Fibroblast of the aortic adventitia (primary cell): ENCODE measurements at places on chromosomes 6 and 20.
A peak's percentile ranks its signal among the peaks of the same experiment; 100 is the strongest.

DNA sequence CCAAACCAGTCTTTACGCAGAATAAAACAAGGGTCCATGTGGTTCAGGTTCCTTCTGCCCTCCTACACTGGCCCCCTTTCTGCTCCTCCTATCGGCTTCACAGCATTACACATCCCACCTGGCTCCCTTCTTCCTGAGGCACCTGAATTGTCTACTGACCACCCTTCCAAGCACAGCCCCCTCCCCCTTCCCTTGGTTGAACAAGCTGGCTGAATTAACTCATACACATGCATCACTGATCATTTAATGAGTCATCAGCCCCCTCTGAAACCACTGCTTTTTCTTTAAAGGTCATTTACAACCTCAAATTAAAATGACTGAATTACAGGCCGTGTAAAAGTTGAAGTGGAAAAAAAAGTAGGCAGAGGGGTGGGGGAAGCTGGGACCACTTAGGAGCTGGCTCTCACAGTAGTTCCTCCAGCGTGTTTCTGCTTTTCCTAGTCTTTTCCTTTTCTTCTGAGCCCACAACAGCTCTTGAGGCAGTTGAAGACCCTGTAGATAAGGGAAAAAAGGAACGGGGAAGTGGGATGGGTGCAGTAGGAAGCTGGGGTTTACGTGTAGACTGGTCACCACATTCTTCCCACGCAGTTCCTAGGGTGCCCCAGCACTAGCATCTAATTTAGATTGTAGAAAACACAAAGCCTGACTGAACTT, 67.6 kb downstream of the FYN start:
- DNase-seq: peak; percentile 64

DNA sequence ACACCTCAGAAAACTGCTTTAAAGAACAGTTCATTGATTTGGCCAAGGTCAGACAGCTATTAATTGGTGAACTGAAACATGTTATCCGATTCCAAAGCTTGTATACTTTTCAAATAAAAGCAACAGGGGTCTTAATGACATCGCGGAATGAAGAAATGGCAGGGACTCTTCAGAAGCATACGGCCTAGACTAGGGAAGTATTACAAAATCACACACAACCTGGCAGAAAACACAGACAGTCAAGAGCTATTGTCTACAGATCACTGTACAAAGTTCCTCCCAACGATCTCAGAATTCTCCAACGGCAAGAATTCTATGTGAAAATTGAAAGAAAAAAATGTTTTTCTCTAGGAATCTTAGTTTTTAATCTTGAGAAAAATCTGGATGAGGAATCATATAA, 105.5 kb downstream of the PTPRK start:
- peak; percentile 14 for DNase-seq

- peak; percentile 35 for DNase-seq
Measured at GRCh38 chr6:74057326-74057725, 361.3 kb downstream of the CD109 start.

DNA sequence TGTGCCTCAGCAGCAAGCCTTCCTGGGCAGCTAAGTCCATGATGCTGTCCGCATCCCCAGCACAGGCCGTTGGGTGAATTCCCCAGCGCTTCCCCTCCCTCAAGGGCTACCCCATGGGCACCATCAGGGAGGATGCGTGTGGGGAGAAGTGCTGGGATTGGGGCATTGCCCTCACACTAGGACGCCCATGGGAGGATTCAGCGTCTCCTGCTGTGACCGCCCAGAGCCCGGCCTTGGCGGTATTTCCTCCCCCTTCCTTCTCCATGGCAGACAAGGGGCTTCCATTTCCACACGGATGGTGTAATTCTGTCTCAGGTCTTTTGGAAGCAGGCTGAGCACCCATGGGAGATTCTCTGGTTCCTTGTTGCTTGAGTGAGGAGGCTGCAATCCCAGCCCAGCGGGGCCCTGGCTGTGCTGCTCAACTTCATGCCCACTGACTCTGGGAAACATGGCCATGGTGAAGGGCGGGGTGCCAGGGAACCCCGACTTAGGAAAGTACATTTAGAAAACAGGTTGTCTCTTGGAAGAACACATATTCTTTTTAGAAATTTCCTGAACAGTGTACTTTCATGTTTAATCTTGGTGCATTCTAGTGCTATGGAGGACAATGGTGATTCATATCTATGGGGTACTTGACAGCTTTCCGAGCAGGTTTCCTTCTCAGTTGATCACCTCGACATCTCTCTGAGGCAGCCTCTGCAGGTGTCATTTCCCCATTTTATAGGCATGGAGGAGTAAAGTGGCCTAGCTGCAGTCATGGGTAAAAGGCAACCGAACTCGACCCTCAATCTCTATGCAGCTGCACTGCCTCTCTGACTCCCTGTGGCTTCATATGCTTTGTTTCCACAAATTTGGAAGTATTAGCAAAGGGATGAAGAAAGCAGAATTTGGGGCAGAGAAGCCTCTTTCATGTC, 178.2 kb upstream of the CST7 start:
- DNase-seq: no peak

GRCh38 chr20:14928083-14928482, 590.7 kb upstream of the FLRT3 start:
- DNase-seq: no peak

GRCh38 chr6:100881707-100882040, 545 bp upstream of the ASCC3 start:
- peak; percentile 36 for DNase-seq

- peak; percentile 29 for DNase-seq
Measured at GRCh38 chr6:135346747-135347146, 150.8 kb downstream of the AHI1 start.

DNA sequence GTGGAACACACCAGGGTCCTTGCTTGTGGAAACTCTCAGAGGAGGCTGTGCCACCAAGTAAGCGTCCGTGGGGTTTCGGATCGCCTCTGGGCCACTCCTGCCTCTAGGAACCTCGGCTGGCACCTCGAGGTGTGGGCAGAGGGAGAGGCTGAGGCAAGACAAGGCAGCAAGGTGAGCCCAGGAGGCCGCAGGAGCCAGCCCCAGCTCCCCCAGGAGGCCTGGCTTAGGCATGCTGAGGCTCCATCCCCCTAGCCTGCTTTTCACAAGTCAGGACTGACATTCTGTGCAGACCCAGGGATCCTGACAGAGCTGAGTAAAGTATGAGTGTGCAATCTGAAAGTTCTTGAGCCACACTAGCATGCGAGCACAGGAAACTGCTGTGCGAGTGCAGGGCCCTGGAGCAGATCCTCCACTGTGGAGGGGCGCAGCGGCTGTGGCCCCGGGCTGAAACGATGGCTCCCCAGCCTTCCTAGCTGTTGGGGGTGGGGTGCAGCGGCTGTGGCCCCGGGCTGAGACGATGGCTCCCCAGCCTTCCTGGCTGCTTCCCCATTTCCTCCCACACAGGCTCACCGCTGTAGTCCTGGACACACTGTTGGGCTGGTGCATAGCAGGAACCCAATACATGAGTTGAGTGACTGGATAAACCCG, 75.2 kb upstream of the CD93 start:
- no peak for DNase-seq

DNA sequence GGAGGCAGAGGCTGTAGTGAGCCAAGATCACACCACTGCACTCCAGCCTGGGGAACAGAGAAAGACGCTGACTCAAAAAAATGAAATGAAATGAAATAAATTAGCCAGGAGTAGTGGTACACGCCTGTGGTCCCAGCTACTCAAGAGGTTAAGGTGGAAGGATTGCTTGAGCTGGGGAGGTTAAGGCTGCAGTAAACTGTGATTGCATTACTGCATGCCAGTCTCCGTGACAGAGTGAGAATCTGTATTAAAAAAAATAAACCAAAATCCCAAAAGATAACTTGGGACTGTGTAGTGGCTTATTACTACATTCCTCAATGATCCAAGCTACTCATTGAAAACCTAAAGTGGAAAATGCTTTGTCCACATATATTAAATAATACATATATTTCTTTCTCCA, 87.0 kb downstream of the SGK1 start:
- DNase-seq: no peak

- peak; percentile 76 for DNase-seq
Measured at GRCh38 chr6:21596949-21597682, 3.6 kb downstream of the SOX4 start.

GRCh38 chr20:50198180-50198666, 7.6 kb downstream of the CEBPB start:
- no peak for DNase-seq

DNA sequence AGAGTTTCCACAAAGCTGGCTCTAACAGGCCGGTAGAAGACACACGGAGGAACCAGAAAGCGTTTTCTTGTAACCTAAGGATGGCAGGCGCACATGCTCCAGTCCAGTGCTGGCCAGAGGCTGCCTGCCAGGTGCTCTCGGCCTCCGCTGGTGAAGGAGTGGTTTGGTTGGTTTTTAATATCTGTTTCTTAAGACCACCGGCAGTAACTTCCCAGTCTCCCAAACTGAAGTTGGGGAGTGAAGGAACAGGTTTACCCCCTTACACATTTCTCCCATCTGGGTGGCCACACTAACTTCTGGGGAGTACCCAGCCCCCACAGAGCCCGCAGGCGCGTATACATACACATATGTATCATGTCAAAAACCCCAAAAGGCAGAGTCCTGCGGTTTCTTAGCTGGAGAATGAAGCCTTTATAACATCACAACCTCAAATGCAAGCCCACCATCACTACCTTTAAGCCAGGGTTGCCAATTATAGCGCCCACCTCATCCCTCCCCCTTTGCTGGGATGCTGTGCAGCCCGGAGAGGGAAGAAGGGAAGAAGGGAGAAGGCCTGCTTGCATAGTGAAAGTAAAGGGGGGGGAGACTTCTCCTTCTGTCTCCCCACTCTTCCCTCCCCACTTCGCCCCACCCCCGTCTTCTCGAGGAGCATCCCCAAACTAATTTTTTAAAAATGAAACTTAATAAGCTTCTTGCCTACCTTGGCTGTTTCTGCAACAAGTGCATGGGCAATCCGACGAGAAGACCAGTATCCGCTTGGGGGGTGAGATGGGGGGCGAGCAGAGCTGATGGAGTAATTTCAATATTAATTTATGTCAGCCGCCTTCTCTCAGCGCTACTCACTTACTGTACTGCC, 1.0 kb downstream of the TRERF1 start:
- peak; percentile 37 for DNase-seq

GRCh38 chr20:53714524-53714923, 120.9 kb upstream of the ZNF217 start:
- DNase-seq: no peak

DNA sequence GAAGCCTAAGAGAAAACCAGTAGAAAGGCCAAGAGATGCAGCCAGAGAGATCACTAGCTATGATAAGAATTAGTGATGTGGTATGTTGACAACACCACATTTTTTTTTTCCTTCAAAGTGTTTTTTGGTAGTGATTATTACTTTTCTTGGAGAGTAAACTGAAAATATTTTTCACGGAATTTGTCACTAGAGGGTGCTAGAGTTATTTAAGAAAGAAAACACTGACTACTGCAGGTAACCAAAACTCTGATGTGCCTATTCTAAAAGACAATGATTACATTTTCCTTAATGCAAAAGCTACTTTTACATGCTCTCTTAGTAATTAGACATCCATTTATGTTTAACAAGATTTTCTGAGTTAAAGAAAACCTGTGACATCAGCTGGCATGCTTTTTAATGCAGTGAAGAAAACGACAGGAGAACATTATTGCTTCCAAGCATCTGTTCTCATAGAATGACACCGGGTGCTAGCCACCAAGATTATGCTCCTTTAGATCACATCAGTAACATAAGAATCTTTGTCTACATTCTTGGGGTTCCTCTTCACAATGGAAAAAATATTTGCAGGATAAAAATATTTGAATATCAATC, 28.8 kb downstream of the RWDD2A start:
- DNase-seq: peak; percentile 77

- DNase-seq: peak; percentile 29
Measured at GRCh38 chr20:46621492-46621891, 29.8 kb downstream of the SLC13A3 start.

DNA sequence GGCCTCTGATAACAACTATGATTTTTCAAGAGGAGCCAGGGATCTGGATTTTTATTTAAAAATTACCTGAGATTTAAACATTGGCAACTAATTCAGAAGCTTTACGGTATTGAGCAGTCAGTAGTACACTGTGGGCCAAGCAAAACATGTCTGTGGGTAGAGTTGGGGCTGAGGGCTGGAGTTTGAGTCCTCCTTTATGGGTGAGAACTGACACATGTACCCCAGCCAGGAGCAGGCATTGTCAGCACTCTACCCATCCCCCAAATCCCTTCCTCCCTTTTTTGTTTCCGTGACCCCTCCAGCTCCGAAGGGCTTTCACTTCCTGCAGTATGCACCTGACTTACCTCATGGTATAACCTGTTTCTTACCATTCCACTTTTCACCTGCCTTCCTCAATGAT, 131.4 kb downstream of the SNX5 start:
- no peak for DNase-seq

DNA sequence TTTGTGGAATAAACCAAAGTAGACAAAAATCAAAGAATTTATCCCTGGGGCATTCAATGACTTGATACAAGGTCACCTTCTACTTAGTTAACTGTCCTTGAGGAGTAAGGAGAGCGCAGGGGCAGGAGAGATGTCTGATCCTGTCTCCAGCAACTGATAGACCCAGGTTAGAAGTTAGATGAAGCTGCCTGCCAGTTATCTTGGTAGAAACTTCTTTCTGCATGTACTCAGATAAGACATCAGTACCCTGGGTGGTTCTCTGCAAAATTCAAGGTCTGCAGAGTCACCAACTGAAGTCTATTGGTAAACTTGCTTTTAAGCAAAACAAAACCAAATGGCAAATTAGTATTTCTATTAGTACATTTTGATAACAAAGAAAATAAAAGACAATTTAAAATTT, 2.7 kb downstream of the SGK1 start:
- DNase-seq: no peak

DNA sequence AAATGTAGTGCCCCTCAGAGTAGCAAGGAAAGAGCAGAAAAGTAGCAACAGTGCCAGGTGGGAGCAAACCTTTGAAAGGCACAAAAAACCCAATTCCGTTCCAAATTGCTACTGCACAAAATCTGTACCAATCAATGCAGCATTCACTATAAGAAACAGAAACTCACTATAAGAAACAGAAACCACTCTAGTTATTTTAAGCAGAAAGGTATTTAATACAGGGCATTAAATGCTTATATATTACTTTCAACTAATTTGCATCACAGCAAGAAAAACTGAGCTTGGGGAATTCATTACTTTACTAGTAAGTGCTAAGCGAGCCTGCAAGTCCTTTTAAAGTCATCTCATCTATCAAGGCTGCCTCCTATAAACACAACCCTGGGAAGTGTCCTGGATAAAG, 116.5 kb upstream of the OLIG3 start:
- no peak for DNase-seq

DNA sequence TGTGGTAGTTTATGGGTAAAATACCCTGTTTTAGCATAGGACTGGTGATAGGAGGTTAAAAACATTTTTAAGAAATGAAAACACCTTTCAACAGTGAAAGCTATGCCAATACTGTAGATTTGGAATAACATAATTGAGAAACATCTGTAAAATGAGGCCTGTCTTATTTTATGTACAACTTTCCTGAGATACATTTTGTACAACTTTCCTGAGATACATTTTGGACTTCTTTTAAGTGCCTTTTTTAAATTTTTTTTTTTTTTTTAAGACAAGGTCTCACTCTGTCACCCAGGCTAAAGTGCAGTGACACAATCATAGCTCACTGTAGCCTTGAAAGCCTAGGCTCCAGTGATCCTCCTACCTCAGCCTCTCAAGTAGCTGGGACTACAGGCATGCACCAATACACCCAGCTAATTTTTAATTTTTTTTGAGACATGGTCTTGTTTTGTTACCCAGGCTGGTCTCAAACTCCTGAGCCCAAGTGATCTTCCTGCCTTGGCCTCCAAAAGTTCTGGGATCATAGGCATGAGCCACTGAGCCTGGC, 84.6 kb downstream of the MAN1A1 start:
- no peak for DNase-seq

- DNase-seq: no peak
Measured at GRCh38 chr6:24273096-24273870, 84.6 kb downstream of the DCDC2 start.
